RWPE2 (cell line): ENCODE measurements at places on chromosomes 3 and 15.

GRCh38 chr3:10015461-10015904 lies 10.8 kb upstream of the FANCD2 start:
- no peak for DNase-seq

GRCh38 chr15:26045516-26045915 lies 182.4 kb upstream of the ATP10A start:
- DNase-seq = no peak

DNA sequence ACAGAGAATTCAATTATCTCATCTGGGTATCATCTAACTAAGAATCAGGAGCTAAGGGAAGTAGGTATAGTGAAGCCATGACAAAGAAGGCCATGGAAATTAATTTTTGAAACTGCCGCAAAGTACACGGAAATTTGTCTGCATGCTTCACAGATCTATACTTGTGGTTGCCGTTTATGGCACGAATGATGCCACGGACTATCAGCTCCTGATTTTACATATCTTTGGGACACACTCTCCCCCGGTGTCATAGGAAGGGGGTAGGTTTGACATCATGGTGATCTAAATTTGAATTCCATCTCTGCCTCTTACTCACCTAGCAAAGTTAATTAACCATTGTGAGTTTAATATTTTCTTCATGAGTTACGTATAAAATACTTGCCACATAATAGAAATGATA lies 14.0 kb downstream of the ARPP21 start:
- DNase-seq = no peak

DNA sequence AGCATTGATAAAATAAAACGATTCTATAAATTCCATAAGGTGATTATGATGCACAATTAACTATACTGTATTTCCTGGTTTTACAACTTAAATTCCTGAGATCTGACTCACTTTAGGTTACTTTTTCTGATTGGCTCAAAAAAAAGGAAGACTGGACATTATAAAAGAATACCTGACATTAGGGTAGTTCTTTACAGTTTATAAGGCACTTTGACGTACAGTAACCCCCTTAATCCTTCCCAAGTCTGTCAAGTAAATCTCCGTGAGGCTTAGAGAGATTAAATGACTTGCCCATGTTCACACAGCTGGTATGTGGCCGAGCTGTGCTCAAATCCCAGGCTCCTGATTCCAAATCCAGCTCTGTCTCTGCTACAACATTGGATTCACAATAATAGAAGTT lies 1.0 kb upstream of the SLTM start:
- no peak for DNase-seq

- no peak for DNase-seq
These were observed 70.0 kb downstream of the MITF start for GRCh38 chr3:69809076-69809835.

DNA sequence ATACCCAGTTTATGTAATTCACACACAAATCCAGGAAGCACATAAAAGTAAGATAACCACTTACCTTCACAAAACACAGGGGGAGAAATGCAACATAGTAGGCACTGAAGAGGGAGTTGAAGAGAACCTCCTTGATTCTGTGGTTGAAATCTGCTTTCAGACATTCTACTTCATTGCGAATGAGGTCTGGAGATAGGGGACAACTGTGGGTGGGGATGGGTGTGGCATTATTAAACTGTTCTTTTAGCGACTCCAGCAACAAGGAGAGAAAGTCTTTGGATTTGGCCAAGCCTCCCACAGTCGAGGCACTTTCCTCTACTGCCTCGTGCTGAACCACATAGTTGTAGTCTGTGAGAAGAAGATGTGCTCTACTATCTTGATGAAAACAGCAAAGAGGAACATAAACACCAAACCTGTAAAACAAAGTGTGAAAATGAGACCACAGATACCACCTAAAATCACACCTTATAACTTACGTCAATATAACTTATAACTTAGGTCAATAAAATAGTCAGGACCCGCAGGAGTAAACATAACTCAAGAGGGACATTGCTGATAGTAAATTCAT lies 25.6 kb downstream of the TMEM39A start:
- DNase-seq = no peak

- DNase-seq = no peak
These were observed 346.6 kb downstream of the CNTN6 start for GRCh38 chr3:1439395-1439794.

DNA sequence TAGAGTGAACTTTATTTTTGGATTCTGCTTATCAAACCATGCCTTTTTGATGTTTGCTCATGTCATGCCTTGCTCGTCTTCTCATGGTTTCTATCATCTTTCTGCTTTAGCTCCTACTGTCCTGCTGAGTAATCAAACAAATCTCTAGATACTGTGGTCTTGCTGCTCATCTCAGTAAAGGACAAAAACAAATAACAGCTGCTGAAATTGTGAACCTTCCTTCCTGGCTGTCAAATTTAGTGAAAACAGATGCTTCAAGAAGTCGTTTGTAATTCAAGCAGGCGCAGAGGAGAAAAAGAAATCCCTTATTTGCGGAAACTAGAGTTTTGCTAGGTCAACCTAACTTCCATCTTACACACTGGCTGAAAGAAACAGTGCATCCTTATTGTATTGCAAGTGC lies 616.1 kb upstream of the ALCAM start:
- DNase-seq = no peak
